ENCODE measurements at places on chromosomes 16 and 17.

DNA sequence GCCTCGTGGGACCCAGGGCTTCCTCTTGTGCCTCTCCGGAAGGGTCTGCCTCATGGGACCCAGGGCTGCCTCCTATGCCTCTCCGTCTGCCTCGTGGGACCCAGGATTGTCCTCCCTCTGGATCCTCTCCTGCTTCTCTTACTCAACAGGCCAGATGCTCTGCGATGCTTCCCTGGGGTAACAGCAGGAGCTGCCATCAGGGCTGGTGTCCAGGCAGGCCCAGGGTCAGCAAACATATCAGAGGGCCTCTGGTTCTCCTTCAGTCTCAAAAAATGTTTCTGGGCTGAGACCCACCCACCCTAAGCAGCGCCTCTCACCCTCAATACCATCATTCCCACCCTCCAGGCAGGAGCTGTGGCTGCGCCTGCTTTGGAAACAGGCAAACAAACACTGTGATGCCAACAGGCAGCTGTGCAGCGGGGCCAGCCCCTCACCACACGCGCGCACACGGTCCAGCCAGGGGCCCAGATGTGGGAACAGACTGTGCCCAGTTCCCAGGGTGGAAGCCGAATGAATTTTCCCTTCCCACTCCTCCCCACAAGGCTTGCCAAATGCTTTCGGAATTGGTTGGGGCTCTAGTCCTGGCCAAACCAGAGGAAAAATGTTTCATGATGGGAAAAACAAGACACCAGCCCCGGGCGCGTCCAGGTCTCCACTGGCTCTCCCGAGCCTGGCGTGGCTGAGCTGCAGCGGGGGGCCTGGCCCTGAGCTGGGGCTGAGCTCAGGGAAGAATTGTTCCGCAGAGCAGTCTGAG, 11.3 kb downstream of the TIMM22 start:
- peak; percentile 21 for DNase-seq

GRCh38 chr16:23902034-23902747, 66.4 kb downstream of the PRKCB start:
- no peak for DNase-seq

DNA sequence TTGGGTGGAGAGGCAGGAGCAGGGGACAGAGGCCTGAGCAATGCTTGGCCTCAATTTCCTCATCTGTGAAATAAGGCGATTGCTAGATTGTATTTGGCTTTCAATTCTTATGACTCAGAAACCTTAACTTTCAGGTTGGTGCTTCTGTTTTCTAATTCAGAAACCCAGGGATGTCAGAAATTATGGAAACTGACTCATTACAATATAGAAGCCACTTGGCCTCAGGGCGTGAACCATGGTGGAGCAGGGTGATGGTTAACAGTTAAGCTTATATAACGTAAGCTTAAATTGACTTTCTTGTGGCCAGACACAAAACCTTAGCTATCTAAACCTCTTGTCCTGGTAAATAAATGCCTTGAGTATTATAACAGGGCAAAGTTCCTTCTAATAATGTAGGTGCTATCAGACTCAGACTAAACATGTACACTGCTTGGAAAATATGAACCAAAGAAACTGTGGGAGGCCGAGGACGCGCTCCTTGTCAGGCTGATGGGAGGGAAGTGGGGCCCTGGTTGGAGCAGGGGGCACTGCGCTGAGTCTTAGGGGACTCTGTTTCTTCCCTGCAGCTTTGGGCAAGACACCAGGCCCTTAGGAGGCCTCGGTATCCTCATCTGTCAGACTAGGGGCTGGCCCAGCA, 17.1 kb upstream of the SREBF1 start:
- no peak for DNase-seq

GRCh38 chr17:10657148-10657547, at the start of gene MYH3:
Gene MYH3, minus strand, starts transcription at chr17:10657309. Its CDS starts 2,245 bp downstream, at chr17:10655064.
- DNase-seq: no peak

DNA sequence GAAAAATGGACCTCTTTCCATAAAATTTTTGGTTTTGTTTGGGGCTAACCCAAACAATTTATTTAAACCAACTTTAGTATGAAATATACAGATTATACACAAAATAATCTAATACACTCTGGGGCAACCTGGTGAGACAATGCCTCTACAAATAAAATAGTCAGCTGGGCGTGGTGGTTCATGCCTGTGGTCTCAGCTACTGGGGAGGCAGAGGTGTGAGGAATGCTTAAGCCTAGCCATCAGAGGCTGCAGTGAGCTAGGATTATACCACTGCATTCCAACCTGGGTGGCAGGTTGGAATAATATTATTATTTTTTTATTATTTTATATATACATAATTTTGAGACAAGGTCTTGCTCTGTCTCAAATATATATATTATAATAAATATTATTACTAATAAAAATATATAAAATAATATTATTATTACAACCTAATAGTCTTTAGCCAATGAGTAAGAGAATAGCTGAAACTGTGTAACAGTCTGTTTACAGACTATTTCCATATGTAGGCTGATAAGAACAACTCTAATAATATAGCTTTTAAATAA, 50.5 kb downstream of the GLG1 start:
- no peak for DNase-seq

DNA sequence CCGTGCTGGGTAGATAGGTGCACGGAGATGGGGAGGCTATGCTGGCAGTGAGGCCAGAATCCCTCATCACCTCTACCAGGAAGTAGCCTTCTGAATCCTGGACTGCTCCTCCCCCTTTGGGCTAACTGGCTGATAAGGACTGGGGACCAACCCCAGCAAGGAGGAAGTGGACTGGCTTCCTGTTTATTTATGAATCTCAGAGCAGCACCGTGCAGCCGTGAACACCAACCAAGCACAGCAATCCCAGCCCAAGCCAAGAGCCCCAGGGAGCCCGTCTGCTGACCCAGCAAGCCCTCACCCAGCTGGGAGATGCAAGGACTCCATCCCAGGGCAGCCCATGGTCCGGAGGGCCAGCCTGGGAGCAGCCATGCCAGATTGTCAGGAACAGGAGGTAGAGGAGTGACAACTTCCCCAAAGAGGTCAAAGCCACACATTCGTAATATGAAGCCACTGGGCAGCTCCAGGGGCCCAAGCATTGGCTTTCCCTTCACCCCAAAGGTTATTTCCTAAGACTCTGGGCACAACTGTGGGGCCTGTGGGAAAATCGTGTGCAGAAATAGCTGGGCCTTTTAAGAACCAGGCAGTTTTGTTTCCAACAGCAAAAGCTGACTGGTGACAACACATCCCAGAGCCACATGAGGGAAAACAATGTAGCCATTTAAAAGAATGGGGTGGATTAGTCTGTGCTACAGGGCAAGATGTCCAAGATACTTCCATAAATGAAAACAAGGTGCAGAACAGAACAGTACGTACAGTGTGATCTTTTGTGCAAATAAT, 23.9 kb downstream of the PHB1 start:
- DNase-seq: no peak

Measured in caudate nucleus (tissue), 63 donors.